ENCODE measurements at places on chromosomes 11 and 22. TPM values are rescaled to one million over a fixed set of nuclear protein-coding genes. Genes with fewer than 3 reads are reported as not detected.

DNA sequence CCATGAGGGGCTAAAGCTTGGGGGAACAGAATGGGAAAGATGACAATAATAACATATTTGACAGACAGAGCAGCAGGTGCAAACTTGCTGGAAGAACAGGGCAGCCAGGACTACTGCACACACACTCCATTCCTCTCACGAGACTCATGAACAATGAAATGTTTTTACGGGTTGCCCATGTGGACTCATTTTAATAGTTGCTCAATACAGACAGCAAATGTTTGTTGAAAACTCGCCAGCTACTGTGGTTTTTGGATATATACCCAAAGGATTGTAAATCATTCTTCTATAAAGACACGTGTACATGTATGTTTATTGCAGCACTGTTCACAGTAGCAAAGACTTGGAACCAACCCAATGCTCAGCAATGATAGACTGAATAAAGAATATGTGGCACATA, 10.3 kb downstream of the SYT13 start:
- DNase-seq = no peak

DNA sequence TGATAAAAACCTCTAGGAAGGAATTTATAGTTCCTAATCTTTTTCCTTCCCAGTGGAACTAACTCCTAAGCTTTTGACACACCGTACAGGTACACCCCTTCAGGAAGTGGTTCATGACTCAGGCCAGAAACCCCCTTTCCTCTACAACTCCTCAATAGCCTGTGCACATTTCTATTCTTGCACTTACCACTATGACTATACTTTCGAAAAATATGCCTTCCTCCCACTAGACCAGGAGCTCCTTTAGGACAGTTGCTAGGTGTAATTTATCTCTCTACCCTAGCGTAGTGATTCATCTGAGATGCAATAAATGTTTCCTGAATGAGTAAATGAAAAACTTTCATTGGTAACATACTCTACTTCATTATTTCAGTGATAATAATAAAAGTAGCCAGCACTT, 14.5 kb downstream of the MAP6 start:
- DNase-seq = no peak

The C11orf65 gene
- total RNA-seq = 0.49 TPM

The OR51I1 gene
- 3.2 TPM for total RNA-seq

The ATL3 gene
- 50.7 TPM for total RNA-seq

- DNase-seq = peak; percentile 38
Observed at GRCh38 chr22:38314933-38315822, 2.1 kb downstream of the CSNK1E start.

GRCh38 chr11:22681281-22681812, 14.9 kb downstream of the GAS2 start:
- DNase-seq = no peak

GRCh38 chr11:19551457-19551856, 161.2 kb upstream of the NAV2 start:
- DNase-seq = no peak

DNA sequence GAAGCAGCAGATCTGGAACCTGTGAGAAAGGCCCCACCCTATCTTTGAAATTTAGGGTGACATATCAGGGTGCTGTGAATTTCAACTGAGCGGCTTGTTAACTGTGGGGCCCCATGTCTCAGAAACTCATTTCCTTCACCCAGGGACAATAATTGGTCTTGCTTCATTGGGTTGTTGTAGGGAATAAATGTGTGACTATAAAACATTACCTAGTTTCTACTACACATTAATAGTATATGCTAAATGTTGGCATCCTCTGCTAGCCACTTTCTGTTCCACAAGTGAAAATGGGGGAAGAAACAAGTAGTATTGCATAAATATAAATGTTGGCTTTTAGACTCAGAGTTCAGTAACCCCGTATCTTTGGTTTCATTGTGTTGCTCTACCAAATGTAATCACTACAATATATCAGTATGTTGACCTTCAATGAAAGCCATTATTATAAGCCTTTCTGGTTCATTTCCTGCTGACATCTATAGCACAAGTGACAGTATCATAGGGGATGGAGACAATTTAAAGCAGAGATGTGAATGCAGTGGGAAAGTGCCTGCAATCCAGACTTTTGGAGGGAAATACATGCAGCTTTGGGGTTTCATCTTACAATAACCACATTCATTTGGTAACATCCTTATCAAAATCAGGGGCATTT, 905.5 kb upstream of the RAG2 start:
- no peak for DNase-seq

- DNase-seq = peak; percentile 97
Observed at GRCh38 chr22:37674951-37675929, at the start of gene LGALS1. Gene LGALS1 (plus strand): TSS chr22:37675636. CDS start chr22:37675703, 67 bp downstream.

GRCh38 chr11:119089319-119089718, 4.6 kb downstream of the HMBS start:
- DNase-seq = no peak

- no peak for DNase-seq
Observed at GRCh38 chr11:103338621-103339484, 229.6 kb downstream of the DYNC2H1 start.

DNA sequence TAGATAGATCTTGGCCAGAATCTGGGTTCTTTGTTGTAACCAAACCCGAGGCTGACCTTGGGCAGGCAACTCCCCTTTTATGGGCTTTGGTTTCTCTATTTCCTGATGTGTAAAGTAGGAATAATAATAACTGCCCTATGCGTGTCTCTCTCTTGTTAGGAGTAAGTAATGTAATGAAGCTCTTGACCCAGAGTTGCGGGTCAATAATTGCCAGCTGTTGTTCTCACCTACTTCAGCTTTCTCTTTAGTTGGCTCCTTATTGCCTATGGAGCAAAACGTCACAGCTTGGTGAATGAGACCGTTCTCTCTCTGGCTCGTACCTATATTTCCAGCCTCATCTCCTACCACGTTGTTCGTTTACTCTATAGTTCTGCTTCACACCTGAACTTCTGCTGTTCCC, 56.6 kb upstream of the KIRREL3 start:
- no peak for DNase-seq

GRCh38 chr11:112961751-112962578, 745 bp downstream of the NCAM1 start:
- DNase-seq = peak; percentile 67

GRCh38 chr11:67366961-67367760, 6.2 kb downstream of the CLCF1 start:
- peak; percentile 89 for DNase-seq

- no peak for DNase-seq
Observed at GRCh38 chr22:37559521-37559900, 769 bp upstream of the CDC42EP1 start.

DNA sequence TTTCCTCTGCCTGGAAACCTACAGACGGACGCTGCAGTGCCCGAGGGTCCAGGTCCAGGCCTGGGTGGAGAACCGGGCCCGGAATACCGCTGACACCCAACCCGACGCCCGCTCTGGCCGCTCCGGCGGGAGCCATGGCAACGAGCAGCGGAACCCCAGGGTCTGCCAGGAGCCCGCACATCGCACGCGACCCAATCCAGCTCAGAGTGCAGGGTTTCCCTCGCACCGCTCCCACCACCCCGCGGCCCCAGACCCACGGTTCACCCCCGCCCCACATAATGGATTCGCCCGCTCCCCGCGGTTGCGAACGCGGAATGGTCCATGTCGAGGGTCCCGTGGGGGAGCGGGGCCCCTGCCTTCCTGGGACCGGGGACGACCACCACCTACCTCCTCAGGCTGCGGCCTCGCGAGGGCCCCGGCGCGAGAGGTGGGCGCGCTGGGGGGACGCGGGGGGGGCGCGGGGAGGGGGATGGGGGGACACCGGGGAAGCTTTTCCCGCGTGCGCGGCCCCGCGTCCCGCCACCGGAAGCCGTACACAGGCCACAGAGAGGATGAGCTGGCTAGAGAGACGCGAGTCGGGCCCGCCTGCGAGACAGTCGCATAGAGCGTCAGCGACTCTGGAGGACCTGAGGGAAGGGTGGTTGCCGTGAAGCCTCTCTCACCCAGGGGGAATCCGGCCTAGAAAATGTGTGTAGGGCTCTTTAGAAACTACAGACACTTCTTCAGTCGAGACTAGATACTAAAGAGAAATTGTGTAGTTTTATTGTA, at the start of gene SSRP1:
Gene SSRP1 (minus strand): TSS at position 550 of the 768 bp plus-strand sequence. CDS start 771 bp downstream, outside the sequence.
- DNase-seq = peak; percentile 93

The OR52E8 gene
- total RNA-seq = not detected

DNA sequence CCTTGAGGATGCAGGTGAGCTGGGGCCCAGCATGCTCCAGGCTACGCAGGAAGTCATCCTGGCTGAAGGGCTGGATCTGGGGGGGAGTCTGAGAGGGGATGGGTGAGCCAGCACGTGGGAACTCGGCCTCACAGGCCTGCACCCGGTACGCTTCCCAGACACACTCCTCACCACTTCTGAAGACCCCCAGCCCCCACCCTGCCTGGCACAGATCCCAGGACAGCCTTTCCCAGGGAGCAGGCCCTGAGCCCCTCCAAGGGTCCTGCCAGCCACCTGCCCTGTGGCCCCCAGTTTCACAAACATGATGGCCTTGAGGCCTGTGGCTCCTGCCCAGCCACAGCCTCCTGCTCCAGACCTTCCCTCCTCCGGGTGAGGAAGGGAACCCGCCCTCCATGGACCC, 5.6 kb upstream of the PLXNB2 start:
- DNase-seq = no peak

- DNase-seq = no peak
Observed at GRCh38 chr11:117229931-117230285, 2.0 kb downstream of the PCSK7 start.

The NRXN2 gene
- total RNA-seq = 6.6 TPM

GRCh38 chr11:396948-397548, 3.0 kb downstream of the PKP3 start:
- peak; percentile 73 for DNase-seq

GRCh38 chr11:110177086-110177456, 83.9 kb downstream of the ZC3H12C start:
- no peak for DNase-seq

DNA sequence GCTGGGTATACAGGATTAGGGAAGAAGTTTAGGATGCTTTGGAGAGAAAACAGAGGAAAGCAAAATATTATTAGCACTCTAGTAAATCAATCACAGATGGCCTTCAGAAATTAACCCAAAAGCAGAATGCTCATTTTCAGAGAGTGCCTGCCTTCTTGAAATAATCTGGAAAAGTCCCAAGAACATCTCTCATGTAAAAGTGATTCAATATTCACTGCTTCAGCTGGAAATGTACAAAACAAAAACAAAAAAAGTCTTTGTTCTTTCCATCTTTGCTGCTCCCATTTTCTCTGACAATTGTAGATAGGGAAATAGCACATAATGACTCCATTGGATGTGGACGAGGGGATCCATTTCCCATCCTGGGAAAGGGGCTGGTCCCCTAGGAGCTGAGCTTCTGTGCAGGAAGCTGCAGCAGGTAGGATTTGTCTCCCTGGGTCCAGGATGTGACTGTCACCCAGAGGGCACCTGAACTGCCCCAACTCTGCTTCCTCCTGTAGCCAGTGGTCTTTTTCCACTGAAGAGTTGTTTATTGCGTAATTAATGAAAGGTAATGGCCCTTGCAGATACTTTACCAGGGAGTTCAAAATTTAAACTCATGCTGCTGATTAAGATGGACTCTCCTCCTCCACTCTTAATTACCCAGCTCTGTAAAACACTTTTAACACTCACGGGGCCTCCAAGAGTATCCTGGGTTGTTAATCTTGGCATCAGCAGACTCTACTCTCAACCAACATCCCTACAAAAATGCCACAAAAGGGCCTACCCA, 57.9 kb downstream of the SC5D start:
- no peak for DNase-seq

The MYOD1 gene
- total RNA-seq = not detected

DNA sequence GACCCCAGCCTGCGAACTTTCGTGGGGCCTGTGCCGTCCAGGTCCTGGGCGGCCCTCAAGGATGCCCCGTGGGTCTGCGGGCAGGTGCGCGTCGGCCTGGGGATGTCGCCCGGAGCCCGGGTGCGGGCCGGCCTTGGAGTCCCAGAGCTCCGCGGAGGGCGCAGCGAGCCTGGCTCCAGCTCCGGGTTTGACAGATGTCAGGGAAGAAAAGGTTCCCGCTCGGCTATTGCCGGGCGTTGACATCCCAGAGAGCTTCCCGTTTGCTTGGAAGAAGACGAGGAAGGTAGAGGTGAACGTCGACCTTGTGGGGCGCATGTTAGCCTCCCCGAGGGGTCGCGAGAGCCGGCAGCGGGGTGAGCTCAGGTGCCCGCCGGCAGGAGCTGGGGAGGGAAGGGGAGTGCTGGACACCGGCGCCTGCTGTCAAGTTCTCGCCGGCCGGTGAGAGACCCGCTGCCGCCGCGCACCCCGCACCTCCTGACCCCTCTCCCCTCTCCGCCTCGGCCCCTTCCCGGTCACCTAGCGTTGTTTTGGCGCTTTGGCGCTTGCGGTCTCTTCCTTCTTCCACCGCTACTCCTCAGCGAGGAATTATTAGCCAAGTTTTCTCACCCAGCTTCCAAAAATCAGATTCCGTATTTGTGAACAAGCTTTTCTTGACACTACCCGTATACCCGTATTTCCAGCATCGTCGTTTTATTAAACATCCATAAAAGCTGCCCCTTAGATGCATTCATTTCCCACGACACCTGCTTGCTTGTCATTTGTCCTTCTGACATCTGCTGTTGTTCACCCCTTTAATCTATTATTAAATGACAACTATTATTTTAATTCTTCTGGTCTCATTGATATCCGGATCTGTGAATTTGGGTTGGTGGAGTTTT, 1.3 kb downstream of the BMAL1 start:
- DNase-seq = peak; percentile 14

- DNase-seq = peak; percentile 30
Observed at GRCh38 chr11:5665746-5666401, 19.0 kb downstream of the TRIM5 start.

The OR5P2 gene
- 17.3 TPM for total RNA-seq

GRCh38 chr11:114615448-114616361, 20.1 kb upstream of the NXPE4 start:
- no peak for DNase-seq

Data from lung (tissue), 17 donors.